ENCODE measurements at places on chromosomes 12 and 14.

- DNase-seq, result no peak
These were observed 171.0 kb downstream of the ADGRD1 start for GRCh38 chr12:131124487-131125280.

- DNase-seq, result no peak
These were observed 553.9 kb downstream of the VRK1 start for GRCh38 chr14:97350894-97351731.

GRCh38 chr12:131831635-131832041 lies 3.4 kb downstream of the MMP17 start:
- DNase-seq, result no peak

DNA sequence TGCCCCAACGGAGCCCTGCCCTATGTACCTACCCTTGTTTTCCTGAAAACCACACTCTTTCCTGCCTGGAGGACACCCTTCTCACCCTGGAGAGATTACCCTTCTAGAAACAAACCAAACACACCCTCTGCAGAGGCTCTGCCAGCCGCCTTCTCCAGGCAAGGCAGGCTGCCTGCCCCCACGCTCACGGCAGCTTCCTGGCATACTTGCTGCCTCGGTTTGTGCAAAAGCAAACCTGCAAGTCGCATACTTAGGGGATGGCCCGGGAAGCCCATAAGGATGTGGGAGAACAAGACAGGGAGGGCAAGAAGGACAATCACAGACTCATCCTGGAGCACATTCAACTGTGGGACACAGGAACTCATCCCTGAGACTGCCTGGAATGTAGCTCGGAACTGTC lies 154.0 kb upstream of the DIO3 start:
- no peak for DNase-seq

- no peak for DNase-seq
These were observed 70.8 kb downstream of the SYNE3 start for GRCh38 chr14:95445676-95446075.

DNA sequence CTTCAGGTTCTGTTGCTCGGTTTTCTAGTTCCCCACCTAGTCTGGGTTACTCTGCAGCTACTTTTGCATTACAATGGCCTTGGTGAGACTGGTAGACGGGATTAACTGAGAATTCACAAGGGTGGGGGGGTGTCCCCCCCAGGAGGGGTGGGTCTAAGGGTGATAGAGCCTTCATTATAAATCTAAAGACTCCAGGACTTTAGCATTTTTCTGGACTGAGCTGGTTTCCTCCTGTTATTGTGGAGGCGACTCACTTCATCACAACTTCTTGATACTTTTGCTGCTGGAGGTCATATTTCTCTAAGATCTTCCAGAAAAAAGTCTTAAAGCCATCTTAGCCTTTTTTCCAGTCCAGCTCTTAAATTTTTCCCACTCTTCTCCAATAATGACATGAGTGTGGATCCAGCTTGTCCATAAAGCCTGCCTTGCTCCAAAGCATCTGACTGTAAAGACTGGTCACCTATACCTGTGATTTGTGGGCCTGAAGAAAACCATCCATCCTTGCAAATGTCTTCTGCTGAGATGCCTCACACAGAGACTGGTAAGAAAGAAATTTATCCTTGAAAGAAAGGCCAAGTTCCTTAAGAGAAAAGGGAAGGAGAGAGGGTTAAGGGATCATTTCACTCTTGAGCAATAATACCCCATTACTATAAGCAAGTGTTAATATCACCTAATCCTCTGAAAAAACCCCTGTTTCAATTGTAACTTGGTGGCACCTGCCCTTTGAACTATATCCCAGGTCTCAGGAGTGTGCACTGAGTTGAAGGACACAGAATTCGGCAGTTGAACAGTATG lies 19.7 kb upstream of the SLC2A14 start:
- DNase-seq, result no peak

DNA sequence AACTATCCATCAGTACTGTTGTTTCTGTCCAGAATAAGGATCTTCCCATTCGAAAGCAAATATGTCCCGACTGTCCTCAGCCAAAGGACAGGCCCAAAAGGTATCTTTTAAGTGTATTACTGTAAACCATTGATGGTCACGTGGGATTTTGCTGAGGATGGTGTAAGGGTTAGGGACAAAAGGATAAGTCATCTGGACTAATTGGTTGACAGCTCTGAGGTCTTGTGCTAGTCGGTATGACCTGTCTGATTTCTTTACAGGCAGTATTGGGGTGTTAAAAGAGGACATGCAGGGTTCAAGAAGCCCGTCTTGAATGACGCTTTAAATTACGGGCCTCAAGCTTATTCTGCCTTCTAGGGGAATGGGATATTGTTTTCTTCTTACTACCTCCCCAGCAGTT lies 24.4 kb downstream of the CLEC2A start:
- DNase-seq, result no peak

DNA sequence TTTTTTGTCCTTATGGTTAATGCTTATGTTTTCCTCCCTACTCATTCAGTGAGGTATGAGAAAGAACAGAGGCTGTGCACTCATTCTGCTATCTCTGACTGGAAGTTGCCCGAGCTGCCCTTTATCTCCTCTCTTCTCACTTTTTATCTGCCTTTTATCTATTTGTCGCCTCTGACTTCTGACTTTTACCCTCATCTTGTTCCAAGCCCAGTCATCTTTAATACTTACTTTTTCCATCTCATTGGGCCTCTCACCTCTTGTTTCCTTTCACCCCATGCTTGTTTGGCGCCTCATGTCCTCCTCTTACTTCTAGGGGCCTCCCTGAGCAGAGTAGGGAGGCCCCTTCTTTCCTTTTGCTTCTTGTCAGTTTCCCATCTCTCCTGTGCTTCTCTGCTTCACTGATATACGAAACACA lies 50.7 kb downstream of the DIP2B start:
- DNase-seq, result no peak

GRCh38 chr14:106372870-106373652 lies 846.7 kb downstream of the TMEM121 start:
- DNase-seq, result peak; percentile 63

- DNase-seq, result no peak
These were observed 641 bp downstream of the LRRC43 start for GRCh38 chr12:122183588-122183940.

- DNase-seq, result no peak
These were observed 117.7 kb downstream of the RFLNA start for GRCh38 chr12:124412646-124413015.

DNA sequence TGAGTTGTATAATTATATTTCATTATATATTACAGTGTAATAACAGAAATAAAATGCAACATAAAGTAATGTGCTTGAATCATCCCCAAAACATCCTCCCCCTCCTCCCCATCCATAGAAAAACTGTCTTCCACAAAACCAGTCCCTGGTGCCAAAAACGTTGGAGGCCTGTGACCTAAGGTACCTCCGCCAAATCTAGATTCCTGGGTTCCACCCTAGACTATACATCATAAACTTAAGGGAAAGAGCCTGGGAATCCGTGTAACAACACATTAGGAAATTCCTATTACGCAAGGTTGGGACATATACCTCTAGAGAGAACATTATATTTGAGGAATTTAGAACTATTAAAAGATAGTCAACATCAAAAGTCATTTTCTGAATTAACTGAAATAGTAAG lies 38.0 kb downstream of the SPPL3 start:
- no peak for DNase-seq

DNA sequence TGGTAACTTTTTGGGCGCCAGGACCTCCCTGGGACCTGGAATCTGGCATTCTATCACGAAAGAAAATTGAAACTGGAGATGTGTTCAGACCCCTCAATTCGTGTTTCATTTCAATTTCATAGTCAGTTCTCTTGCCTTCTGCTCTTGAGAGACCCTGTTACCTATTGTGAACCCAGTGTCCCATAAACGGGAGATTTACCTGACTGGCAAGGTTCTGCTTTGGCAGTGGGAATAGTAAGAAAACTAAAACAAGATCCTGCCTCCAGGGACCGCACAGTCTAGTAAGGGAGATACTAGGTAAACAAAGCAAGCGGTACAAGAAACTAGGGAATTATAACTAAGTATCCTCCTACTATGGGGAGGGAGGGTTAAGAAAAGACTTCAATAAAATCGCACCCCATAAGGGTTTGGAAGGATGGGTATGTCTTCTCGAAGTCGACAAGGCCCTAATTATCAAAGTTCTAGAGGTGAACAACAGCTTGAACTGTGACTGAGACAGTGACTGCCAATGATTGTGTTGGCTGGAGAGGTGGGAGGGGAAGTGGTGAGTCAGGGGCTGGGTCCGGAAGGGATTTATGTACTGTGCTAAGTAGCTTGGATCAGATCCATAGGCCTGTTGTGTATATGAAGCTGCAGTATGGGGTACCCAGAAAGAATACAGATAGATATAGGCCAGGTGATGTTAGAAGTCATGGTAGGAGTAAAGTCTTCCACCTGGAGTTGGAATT lies 754 bp downstream of the ACSS3 start:
- DNase-seq, result no peak

- DNase-seq, result no peak
These were observed 83.3 kb upstream of the CSRP2 start for GRCh38 chr12:76962099-76962498.

GRCh38 chr12:55822228-55822627 lies 4.4 kb downstream of the ORMDL2 start:
- DNase-seq, result no peak

DNA sequence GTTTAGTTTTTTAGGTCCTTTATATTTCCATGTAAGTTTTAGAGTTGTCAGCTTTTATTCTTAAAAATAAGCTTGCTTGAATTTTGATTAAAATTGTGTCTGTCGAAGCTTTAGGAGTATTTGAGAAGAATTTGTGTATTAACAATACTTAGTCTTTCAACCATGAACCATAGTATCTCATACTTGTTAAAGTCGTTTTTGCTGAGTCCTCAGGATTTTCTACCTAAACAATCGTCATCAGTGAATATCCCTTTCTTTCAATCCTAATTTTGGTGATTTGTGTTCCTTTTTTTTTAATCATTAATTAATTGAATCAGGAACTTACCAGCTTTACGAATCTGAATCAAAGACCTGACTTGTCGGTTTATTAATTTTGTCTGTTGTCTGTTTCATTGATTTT lies 18.2 kb downstream of the CAND1 start:
- DNase-seq, result no peak

DNA sequence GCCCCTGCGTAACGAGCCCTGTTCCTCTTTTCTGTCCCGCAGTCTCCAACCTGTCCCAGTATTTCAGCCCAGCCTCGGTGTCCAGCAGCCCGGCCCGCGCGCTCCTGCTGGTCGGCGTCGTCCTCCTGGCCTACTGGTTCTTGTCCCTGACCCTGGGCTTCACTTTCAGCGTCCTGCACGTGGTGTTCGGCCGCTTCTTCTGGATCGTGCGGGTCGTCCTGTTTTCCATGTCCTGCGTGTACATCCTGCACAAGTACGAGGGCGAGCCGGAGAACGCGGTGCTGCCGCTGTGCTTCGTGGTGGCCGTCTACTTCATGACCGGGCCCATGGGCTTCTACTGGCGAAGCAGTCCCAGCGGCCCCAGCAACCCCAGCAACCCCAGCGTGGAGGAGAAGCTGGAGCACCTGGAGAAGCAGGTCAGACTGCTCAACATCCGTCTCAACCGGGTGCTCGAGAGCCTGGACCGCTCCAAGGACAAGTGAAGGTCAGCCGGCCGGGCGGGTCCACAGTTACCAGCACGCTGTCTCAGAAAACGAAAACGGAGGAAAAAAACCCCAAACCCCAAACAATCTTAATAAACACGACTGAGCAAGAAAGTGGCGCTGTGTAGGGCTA lies 31.6 kb downstream of the BRI3BP start:
- DNase-seq, result no peak

- DNase-seq, result no peak
These were observed 6.0 kb downstream of the TEDC1 start for GRCh38 chr14:105496831-105497591.

DNA sequence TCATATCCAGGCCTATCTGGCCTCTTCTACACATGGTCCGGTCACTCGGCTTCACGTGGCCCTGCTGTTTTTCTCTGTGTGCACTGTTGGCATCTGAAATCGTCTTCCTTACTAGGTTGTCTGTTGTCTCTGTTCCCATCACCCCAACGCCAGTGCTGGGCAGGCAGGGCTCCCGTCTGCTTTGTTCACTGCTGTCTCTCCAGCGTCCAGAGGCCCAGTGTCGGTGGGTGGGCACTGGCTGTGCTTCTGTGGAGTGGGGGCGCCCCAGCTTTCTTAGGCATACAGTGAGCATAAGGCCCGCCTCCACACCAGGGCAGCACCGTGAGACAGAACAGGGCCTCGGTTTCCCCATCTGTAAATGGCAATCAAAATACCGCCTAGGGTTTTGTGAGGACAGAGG lies 153.1 kb downstream of the BCL11B start:
- no peak for DNase-seq

GRCh38 chr14:88901991-88902390 lies 77.5 kb downstream of the TTC8 start:
- DNase-seq, result no peak

DNA sequence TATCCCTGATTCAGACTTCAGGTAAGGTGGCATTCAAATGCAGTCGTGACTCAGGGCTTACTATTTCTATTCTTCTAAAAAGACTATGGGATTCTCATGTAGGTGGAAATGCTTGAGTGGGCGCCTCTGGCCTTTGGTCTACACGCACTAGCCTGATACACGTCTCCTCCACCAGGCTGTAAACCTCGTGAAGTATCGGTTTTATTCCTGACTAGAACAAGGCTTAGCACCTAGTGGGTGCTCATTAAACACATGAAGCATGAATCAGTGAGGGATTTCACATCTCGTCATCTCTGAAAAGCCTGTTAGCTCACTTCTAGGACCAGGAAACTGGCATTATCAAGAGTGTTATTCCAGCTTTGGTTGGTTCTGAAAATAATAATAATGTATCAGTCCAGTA lies 17.7 kb upstream of the HNF1A start:
- no peak for DNase-seq

GRCh38 chr14:23025151-23025814 lies 9.4 kb downstream of the PSMB5 start:
- DNase-seq, result no peak

DNA sequence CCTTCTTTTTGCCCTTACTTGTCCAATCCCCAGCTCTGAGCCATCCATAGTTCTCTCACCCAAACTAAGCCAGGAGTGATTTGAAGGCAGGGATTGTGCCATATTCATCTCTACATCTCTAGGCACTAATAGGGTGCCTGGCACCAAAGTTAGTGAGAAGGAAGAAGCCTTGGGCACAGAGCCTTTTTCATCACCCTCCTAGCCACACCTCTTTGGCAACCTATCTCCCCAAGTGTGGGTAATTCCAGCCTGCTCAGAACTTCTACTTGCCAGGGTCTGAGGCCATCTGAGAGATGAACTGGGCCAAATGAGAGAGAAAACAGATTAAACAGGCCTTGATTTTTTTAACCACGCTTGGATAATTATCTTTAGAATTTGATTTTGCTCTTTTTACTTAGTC lies 61.3 kb downstream of the PHLDA1 start:
- no peak for DNase-seq

DNA sequence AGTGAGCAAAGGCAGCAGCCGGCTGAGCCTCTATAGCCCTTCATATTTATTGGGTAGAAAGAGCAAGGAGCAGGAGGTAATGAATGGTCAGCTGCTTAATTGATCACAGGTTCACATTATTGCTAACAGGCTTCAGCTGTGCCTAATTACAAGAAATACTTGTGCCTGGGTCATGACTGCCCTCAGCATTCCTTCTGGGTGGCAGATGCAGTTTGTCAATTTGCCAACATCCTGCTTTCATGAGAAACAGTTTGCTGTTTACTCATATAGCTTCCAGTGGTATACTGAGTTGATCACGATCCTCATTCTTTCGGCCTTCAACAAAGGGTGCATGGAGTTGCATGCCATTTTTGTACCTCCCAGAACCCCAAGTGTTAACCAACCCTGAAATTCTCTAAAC lies 81.0 kb upstream of the PLEKHG7 start:
- DNase-seq, result no peak

- DNase-seq, result no peak
These were observed 169.2 kb downstream of the PIK3C2G start for GRCh38 chr12:18430425-18431048.
